ENCODE measurements at places on chromosomes 2 and 18.

DNA sequence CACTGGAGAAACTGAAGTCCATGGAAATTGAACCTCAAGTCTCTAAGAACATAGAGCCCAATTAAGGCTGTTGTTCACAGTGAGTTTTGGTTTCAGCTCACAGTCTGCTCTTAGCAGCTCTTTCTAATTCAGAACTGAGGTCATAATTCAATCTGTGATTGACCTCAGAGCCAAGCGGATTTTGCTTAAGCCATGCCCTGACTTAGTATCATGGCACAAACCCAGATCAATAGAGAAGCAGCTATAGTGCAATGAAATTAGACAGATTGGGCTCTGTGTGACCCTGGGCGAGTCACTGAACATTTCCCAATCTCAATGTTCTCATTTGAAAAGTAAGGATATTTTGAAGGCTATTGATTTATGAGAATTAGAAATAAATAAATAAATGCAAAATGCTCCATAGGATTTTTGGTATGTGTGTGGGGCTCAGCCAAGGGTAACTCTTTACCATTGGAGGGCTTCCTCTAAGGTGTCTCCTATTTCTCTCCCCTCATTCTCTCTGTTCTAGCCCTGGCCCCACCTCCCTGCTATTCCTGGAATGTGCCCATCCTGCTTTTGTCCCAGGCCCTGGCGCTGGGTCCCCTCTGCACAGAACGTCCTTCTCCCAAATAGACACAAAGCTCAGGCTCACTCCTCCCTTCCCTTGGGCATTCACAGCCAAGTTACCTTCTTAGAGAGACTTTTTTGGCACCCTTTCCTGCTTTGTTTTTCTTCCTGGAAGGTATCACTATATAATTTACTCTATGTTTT, 239.6 kb downstream of the LPIN1 start:
- DNase-seq, result no peak

DNA sequence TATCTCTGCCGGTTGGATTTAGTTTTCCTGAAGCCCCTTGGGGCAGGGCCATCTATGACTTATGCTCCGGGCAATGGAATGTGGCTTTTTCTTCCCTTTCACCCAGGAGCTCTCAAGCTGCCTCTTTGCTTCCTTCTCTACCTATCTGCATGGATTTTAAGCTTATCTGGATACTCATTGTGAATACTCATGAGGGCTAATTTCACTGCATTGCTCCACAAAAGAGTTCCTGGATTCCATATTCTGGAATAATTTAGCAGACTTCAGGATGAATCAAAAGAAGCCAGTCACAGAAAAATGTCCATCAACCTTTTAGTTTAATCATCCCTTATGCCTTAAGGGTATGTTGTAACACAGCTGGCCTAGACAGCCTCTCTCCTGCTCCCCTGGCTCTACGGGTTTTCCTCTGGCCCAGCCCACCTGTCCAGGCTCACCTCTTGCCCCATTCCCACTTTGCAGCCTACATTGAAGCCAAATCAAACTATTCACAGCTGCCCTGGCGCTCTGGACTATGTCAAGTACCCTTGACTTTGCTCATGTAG, 122.8 kb upstream of the RMDN2 start:
- DNase-seq, result no peak

GRCh38 chr18:75545189-75545588, 117.7 kb upstream of the SMIM21 start:
- DNase-seq, result no peak

- no peak for DNase-seq
Observed at GRCh38 chr2:109349503-109350465, 220.8 kb downstream of the SH3RF3 start.

- no peak for DNase-seq
Observed at GRCh38 chr2:8631465-8632005, 50.3 kb upstream of the ID2 start.

- no peak for DNase-seq
Observed at GRCh38 chr2:105081006-105081601, 43.2 kb downstream of the MRPS9 start.

DNA sequence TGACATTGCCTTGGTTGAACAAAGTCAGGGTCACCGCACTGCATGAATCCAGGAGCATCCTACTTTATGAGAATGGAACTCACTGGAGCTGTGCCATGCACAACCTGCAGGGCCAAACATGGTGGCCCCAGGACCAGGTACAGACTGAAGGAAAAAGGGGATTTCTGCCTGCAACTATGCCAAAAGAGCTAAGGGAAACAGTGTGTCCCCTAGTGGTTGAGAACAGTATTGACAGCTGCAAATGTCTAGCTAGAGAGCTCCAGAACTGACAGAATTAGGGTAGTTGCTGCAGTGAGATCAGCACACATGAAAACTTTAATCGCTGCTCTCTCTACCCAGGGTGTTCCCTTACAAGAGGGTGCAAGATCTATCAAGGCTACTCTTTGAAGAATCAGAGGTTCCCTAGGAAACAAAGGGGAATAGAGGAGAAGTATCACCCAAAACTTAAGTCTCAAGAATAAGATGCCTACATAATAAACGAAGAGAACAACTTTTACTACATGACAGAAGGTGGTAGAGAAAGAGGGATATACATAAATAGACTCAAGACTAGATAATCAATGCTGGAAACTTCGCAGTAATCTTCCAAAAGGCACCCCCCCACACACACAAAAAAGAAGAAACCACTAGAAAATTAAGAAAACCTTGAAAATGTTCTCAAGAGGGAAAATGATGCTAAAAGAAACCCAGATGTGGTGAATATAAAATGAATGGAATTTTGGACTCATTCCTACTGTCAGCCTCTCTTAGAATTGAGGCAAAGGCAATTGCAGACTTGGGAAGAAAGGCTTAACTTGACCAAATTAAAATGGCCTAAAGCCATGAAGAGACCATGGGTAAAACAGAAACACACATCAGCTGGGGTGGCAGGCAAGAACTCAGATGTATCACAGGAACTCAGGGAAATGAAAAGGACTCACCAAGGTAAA, 43.6 kb upstream of the IHH start:
- peak; percentile 24 for DNase-seq

DNA sequence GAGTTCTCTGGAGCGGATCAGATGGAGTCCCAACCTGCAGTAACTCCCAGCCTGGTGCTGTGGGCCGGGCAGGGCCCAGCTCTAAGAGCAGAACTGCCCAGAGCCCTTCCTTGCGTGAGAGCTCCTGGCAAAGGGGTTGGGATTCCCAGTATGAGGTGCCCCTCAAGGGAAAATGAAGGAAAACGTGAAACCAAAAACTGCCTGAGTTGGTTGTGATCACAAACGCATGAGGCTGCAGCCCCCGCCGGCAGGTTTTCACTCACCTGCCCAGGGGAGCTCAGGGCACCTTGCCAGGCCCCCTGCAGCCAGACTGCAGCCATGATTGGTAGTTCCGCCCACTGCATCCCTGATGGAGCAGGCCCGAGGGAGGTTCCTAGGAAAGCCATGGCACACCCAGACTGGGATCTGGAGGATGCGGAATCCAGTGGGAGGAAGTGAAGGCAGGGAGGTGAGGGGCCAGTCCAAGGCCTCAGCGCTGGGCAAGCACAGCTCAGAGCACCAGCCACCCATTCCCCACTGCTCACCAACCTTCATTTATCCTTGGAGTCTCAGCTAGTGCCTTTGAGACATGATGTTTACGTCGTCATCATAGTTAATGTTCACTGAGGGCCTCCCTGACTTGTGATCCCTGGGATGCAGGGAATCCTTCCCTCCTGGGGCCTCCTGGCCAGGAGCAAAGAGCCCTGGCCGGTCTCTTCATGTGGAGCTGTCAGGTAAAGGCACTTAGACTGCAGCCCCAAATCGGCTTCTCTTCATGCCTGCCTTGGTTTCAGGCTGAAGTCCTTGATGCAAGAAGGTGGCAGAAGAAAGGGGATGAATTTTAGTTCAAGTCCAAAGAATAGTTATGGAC, 103.2 kb downstream of the INHBB start:
- no peak for DNase-seq

DNA sequence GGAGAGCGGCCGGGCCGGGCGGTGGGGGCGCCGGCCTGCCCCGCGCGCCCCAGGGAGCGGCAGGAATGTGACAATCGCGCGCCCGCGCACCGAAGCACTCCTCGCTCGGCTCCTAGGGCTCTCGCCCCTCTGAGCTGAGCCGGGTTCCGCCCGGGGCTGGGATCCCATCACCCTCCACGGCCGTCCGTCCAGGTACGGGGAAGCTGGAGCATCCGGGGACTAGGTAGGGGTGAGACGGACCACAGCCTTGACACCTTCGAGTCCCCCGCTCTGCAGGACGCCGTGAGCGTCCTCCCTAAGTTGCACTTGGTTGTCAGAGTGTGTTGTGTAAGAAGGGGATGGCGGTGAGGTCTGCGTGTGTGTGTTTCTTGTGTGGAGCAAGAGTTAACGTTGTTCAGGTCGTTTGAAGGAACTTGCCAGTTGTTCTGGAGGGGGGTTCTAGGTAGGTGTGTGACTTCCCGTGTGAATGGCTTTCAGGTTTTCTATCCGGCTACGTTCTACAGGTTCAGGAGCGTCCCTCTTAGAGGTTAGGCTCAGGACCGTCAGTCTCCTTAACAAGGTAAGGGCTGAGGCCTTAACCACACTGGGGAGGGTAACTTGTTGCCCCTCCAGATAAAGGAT, 393 bp downstream of the IL1R1 start:
- no peak for DNase-seq

DNA sequence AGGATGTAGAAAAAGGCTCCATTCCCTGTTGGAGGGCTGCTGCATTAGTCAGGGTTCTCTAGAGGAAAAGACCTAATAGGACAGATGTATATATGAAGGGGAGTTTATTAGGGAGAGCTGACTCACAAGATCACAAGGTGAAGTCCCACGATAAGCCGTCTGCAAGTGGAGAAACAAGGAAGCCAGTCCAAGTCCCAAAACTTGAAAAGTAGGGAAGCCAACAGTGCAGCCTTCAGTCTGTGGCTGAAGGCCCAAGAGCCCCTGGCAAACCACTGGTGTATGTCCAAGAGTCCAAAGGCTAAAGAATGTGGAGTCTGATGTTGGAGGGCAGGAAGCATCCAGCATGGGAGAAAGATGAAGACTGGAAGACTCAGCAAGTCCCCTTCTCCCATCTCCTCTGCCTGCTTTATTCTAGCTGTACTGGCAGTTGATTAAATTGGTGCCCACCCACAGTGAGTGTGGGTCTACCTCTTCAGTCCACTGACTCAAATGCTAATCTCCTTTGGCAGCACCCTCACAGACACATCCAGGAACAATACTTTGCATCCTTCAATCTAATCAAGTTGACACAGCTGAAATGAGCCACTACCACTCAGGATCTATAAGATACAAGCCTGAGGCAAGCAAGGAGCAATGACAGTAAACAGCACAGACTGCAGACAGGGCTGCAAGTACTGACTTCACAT, 30.0 kb upstream of the ATG16L1 start:
- DNase-seq, result no peak

Measured in activated CD4-positive, alpha-beta T cell treated with anti-CD3 and anti-CD28 coated beads for 48 hours (primary cell).